AG10803 (cell line): ENCODE measurements at places on chromosomes 5 and 9.

DNA sequence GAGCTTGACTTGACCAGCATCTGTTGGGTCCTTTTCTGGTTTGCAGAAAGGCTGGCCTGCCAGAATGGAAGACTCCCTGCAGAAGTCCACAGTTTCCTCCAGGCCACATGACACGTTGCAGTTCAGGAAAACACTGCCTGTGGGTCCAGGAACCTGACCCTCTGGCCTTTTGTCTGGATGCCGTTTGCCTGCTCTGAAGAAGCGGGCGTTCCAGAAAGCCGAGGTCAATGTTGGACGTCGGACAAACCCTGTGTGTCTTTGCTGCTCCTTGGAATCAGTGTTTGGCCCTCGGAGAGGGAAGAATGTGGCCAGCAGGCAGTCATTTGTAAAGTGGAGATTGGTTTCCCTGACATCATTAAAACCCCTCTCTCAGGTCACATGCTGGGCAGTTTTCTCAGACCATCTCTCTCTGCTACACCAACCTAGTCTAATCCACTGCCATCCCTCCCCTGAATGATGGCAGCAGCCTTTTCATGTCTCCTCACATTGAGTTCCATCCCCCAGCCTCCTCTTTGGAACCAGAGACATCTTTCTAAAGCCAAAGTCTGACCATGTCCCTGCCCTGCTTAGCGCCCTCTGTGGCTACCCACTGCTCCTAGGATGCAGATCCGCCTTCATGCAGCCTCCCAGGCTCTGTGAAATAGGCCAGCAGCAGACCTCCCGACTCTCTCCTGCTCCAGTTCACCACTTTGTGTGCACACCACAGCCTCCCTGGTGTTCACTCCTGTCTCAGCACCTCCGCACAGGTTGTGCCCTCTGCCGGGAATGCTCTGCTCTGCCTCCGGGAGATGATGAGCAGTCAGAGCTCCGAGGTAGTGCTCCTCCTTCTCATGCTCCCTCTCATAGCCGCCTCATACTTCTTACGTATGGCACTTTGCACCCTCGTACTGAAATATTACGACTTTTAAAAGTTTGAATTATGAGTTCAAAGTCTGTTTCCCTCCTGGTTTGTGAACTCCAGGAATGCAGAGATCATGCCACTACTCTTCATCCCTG is 75.6 kb downstream of the RALGPS1 start:
- peak; percentile 18 for DNase-seq

DNA sequence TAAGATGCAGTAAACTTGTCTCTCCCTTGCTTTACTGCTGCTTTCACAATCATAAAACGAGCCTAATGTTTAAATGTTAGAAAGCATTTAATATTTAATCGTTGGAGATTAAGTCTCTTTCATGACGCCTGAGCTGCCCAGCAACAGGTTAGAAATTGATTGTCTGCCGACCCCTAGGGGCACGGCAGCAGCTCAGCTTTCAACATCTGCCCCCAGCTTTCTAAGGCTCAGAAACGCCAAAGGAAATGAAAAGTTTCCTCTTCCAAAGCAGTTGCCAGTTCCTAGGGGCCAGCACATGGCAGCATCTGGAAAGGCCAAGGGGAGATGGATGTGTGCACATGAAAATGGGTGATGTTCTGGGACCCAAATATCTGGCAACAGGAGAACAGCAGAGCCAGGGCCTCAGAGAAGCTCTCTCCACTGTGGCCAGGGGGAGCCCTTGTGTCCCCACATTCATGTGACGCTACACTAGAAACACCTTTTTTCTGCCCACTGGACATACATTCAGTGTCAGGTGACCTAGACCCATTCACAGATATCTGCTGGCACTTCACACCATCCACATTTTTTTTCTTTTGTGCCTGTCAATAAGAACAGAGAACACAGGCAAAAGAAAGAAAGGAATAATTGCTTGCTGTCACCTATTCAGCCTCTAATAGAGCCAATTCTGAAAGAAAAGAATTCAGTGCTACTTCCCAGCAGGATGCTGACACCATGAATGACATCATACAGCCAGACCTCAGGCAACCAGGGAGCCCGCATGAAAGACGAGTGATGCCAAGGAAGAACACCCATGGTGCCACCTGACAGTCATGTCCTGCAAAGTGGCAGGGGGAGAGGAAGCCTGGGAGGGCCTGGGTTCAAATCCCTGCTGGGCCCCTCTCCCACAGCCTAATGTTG is 205.0 kb upstream of the TAS2R1 start:
- DNase-seq = peak; percentile 12

- DNase-seq = no peak
Measured at GRCh38 chr5:5738797-5739489, 316.5 kb downstream of the ICE1 start.

- DNase-seq = peak; percentile 72
Measured at GRCh38 chr9:87324613-87325194, 173.0 kb upstream of the DAPK1 start.

DNA sequence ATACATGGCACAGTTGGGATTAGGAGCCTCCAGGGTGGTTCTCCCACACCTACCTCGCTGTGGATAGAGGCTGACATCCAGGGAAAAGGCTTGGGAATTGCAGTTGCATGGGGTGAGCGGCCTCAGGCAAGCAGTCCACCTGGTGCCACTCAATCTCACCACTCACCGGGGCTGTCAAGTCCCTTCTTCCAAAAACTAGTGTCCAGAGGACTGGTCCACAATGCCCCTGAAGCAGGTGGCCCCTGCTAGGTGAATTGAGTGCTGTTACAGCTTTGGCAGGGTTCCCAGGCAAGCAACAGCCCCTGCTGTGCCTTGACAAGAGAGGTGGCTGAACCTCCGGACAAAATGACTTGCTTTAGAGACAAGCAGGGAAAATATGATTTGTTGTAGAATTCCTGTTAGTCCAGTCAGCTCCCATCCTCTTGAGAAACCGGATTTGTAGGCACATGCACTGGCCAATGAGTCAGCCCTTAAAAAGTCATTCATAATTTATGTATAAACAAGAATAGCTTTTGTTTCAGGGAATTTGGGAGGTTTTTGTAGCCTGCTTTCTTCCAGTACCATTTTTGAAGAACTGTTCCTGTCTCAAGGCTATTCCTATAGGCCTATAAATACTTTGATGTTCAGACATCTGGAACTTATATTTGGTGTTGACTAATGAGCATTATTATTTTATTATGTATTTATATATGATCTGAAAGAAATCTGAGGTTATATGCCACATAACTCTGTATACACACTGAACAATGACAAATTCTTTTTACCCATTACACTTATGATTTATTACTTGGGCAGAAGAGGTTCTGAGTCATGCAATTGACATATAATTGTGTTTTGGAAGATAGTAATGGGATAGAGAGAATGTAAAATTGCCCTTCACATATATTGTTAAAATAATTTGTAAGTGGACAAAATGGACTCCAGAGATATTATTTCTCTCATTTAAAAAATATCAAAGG is 411.1 kb downstream of the ACTL7B start:
- peak; percentile 97 for DNase-seq

DNA sequence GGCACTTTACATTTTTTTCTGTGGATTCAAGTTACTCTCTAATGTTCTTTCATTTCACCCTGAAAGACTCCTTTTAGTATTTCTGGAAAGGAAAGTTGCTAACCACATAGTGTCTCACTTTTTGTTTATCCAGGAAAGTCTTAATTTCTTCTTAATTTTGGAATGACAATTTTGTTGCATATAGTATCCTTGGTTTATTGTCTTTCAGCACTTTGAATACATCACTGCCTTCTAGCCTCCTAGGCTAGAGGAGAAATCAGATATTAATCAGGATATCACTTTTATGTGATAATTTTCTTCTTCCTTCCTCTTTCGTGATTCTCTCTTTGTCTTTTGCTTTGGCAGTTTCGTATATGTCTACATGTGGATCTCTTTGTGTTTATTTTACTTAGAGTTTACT is 11.4 kb downstream of the ADGRV1 start:
- no peak for DNase-seq

DNA sequence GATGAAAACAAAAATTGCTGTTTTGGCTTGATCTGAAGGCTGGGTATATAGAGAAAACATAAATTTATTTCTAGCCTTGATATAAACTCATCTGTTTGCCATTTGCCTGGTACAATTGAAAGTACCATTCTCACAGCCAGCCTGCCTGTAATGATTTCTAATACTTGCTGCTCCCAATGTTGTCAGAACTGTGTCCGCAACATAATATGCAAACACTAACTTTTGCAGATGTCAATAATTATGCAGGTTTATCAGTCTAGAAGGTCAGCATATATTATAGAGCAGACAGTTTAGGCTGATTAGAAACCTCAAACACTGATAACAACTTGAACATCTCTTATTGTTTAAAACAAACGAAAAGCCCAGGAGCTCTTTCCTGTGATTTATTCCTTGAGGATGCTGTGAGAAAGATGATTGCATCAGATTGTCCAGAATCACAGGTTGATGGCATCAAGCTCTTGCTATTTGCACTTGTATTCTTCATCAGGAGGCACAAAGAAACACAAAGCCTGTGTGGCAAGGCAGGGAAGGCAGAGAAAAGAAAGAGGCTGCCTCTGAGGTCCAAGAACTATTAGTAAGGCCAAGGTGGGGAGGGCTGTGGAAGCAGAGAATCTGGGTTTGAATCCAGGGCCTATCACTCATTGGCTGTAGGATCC is 21.4 kb upstream of the HMHB1 start:
- peak; percentile 42 for DNase-seq

DNA sequence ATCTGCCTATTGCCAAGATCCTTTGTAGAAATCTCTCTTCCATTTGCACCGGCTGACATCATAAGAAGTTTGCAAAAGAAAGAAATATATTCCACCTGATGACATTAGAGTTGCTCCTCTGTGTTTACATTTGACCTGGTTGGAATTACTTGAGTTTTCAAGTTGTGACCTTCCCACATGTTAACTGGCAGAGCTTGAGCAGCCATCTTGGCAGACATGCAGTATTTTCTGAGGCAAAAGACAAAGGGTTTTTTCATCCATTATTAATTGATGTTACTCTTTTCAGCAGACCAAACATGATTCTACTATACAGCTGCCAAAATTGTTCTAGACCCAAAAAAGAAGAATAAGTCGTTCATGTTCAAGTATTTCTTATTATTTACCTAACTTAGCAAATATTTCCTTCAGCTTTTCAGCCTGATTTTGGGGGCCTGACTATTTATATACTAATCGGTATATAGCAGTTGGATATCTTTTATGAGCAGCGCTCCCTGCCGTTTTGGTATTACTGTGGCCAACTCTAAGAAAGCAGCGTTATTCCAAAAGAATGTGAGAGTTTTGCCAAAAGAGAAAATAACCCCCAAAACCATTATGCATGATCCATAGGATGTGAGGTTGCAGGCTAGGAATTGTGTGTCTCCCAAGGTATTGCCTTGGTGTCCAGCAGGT is 212.9 kb downstream of the PBX3 start:
- DNase-seq = no peak

DNA sequence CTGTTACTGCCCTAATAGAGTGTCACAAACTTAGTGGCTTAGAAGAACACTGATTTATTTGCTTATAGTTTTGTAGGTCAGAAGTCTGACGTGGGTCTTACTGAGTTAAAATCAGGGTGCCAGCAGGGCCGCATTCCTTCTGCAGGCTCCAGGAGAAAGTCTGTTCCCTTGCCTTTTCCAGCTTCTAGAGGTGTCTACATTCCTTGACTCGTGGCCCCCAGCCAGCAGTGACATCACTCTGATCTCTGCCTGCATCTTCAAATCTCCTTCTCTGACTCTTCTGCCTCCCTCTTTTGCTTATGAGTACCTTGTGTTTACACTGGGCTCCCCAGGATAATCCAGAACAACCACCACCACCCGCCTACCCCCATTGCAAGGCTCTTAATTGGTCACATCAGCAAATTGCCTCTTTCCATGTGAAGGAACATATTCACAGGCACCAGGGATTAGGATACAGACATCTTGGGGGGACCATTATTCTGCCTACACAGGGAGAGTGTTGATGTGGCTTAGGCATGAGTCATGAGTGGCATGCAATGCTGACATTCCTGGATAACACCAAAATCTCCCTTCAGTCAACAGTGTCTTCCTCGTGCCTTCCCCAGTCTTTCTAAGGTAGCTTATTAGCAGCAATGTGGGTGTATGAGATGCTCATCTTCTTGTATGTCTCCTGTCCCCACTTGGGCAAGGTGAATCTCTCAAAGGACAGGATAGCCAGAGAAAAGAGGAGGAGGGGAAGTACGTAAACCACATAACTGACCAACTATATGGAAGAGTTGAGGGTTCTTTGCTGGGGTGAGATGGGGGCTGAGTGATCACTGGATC is 24.4 kb downstream of the CYFIP2 start:
- peak; percentile 81 for DNase-seq

DNA sequence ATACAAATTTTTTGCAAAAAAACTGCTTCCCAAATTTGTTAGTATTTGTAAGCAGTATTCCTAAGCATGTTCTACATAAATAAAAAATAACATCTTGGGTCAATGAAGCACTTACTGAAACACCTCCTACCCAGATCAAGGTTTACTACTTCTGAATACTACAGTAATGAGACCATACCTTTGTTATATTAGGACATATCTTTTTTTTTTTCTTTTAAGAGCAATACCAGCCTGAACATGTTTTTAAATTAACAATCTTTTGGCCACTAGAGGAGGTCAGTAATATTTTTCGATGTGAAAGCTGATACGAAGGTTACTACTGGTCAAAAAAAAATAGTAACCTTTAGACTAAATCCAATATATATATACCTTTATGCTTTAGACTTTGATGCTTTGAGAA is 72.7 kb downstream of the CERT1 start:
- no peak for DNase-seq

DNA sequence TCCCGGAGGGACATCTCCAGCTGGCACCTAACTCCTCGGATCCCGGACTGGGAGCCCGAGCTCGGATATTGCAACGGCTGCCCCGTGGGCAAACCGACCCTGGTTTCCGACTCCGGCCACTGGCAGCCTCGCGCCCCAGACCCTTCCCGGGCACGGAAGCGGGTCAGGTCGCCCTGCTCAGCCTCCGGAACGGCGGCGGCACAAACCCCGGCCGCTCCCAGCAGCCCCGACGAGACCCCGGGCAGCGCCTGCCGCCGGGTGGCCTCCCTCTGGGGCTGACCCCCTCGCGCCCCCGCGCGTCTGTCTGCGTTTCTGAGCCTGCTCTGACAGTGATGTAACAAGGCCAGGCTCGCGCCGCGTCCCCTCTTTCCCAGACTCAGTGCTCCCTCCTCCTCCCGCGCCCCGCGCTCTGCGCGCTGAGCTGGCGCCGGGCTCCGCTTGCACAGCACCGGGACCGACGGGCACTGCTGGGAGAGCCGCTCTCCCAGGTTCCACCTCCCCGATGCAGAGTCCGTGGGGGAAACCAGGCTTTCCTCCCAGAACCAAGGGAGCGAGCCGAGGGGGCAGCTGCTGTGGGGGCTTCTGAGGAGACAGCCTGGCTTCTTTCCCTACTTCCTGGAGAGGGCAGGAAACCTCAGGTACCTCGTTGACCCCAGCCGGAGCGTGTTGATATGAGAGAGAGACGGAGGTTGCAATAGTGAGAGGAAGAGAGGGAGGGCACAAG is at the start of gene TMEM215:
Gene TMEM215 (plus strand): TSS at position 373 of the 724 bp plus-strand sequence. CDS start 644 bp downstream, outside the sequence.
- DNase-seq = no peak
